ENCODE measurements at places on chromosomes 3 and 15.

DNA sequence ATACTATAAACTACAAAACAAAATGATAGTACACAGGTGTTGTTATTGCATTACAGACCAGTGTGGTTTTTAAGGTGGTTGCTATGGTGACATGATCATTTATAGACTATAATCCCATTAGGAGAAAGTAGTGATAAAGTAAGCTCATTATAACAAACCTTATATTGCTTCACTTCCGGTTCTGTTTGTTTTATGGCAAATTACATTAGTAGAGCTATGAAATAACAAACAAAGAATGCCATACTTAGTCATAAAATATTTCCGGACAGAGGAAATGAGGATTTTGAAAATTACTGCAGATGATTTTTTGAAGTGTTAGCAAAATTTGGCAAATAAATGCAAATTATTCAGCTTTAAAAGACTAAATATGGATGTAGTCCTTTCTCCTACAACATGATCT, 640.4 kb upstream of the ARPP21 start:
- no peak for DNase-seq

DNA sequence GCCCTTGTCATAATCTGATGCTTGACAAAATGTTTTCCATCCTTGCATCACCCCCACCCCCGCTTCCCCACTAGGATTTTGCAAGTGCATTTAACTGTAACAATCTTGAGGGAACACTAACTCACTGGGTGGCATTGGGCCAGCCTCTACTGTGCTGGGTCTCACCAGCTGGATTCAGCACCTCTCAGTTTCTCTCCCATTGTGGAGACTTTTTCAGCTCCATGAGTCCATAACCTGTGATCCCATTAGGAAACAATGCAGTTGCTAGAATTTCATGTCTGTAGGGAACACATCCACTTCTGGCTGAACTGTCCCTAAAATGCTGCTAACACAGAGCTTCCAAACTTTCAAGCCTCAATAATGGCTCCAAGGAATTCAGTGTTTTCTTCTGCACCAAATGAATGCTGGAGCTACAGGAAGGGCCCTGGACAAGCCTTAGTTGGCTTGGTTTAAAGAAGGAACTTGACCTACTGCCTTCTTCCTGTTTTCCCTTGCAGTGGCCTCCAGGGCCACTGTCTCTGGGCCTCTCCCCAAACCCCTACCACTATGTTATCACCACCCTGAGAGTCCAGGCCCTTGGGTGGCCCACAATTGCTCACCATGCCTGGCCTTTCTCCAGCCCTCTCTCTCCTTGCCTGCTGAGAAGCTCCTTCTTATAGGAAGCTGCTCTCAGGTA, 15.6 kb downstream of the CYP19A1 start:
- DNase-seq: no peak

DNA sequence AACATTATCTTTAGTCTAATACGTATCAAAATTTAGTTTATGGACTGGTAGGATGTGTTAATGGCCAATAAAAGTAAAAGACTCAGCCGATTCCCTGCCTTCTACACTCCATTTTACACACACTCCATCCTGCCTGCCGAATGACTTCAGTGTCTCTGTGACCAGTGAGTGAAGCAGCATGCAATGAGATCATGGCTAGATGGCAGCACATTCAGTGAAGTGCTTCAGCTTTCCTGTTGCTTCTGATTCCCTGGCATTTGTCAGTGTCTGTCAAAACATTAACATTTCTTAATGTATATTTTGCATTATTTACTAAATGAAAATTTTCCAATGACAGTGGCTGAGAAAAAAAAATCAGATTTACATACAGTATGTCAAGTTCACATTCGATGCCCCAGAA, 412.0 kb downstream of the FHIT start:
- DNase-seq: no peak

DNA sequence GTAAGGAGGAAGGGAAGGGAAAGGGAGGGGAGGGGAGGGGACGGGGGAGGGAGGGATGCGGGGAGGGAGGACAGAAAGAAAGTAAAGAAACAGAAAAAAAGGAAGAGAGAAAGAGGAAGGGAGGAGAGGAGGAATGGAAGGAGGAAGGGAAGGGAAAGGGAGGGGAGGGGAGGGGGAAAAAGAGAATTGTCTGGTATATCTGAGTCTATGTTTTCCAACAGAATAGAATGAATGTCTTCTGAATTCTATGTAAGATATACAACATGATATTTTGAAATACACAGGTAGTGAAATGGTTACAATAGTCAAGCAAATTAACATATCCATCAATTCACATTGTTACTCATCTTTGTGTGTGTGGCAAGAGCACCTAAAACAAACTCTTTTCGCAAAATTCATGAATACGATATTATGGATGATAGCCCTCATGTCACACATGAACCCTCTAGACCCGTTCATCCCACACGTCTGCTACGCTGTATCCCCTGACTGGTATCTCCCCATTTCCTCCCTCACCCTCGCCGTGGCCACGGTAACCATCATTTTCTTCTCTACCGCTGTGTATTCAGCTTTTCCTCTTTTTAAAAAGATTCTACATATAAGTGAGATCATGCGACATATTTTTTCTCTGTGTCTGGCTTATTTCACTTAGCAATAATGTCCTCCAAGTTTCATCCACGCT, 168.9 kb downstream of the XXYLT1 start:
- no peak for DNase-seq

DNA sequence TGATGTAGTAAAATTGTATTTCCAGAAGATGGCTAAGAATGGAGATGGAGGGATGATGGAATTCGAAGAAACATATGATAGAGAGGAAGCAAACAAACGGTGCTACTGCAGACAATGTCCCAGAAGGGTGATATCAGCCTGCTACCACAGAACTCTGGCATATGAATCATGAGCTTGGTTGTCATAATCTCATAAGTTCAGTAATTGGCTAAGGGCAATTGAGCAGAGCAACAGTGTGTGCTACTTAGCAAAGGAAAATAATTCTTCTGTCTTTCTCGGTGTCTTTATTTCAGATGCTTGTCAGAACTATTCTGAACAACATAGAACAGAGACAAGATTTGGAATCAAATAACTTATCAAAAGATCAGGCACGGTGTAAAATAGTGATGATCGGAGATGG, 407.3 kb downstream of the GBE1 start:
- DNase-seq: no peak

DNA sequence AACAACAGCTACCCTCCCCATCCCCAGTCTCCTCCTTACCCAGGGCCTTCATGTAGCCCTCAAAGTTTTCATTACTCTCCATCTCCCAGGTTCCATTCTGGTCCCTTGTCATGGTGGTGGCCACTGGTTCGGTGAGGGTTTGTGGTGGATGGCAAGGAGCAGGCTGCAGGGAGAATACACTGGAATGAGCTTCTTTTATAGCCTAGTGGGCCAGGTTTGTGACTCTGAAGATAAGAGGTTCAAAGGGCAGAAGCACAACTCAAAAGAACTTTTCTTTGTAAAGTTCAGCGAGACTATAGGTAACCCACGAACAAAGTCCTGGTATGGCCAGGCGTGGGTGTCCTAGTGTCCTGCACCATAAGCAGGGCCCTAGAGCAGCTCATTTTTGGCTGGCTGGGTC, at the start of gene RBP2:
Gene RBP2, minus strand, starts transcription at position 169 of the 400 bp plus-strand sequence. Its CDS starts 57 bp downstream, at position 112.
- DNase-seq: no peak

- DNase-seq: no peak
Observed at GRCh38 chr15:71562251-71562650, 248.1 kb upstream of the NR2E3 start.

DNA sequence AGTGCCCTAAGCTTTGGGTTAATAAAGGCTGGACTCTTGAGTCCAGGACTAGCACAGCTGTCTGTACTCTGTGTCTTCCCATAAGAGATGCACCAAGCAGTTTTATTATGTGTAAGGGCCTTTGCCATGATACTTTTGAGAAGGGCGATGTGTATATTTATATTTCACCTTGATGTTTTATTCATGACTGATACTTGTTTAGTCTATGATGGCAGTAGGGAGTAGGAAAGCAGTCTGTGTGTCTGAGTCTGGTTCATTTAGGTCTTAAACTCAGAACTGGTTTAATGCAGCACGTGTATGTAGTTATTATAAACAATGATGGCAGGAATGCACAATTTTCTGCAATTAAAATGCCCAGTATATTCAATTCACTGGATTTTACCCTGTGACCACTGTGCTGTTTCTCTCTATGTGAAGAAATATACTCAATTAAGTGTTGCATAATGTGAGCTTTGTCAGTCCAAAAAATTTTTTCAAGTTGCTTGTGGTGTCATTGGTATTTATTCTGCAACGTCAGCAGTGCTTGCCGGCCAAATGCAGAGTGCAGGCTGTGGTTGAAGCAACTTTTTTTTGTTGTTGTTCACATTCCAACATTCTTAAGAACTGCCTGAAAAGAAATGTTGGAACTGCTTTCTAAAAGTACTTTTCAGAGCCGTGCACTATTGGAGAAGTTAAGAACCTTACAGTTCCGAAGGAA, 423.7 kb upstream of the SEMA6D start:
- DNase-seq: no peak

GRCh38 chr15:87080547-87080946, 1000.9 kb downstream of the AGBL1 start:
- DNase-seq: no peak

DNA sequence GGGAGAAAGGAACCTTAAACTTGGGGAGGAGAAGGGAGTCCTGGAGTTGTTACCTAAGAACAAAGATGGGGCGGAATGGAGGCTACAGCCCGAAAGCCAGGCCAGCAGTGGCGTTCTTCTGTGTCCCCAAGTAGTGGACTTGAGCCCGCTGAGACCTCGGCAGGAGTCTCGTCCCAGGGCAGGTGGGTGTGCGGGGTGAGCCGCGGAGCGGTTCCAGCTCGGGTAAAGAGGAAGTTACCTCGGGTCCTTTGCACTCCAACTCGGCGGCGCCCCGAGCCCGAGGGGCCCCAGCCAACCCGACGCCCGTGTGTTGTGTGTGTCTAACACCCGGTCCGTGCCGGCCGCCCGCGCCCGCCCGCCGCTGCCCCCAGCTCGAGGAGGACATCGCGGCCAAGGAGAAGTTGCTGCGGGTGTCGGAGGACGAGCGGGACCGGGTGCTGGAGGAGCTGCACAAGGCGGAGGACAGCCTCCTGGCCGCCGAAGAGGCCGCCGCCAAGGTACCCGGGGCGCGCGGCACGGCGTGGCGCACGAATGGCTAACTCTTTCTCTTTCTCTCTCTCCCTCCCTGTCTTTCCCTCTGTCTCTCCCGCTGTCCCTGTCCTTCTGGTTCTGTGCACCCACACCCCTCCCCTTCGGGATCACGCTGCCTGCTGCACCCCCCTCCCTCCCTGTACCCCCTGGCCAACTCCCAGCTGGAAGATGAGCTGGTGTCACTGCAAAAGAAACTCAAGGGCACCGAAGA, 959 bp downstream of the TPM1 start:
- peak; percentile 14 for DNase-seq
